Aortic smooth muscle cell (primary cell): ENCODE measurements at places on chromosomes 11 and 22. TPM values are rescaled to one million over a fixed set of nuclear protein-coding genes. Genes with fewer than 3 reads are reported as not detected.

TSSK2 gene
- not detected in 2 replicates for total RNA-seq

PGM2L1 gene
- total RNA-seq: 4.5 and 7.0 TPM in 2 replicates

MS4A6E gene
- total RNA-seq: not detected in 2 replicates

DERL3 gene
- total RNA-seq: 0.19 and 0.53 TPM in 2 replicates

PGA4 gene
- 0.06 TPM in 1 of 2 replicates, not detected in the other for total RNA-seq

PRAME gene
- 0.06 TPM in 1 of 2 replicates, not detected in the other for total RNA-seq

SPINDOC gene
- total RNA-seq: 8.2 and 9.4 TPM in 2 replicates

OR6A2 gene
- 0.13 and 0.19 TPM in 2 replicates for total RNA-seq
